ENCODE measurements at places on chromosomes 3 and 15.

DNA sequence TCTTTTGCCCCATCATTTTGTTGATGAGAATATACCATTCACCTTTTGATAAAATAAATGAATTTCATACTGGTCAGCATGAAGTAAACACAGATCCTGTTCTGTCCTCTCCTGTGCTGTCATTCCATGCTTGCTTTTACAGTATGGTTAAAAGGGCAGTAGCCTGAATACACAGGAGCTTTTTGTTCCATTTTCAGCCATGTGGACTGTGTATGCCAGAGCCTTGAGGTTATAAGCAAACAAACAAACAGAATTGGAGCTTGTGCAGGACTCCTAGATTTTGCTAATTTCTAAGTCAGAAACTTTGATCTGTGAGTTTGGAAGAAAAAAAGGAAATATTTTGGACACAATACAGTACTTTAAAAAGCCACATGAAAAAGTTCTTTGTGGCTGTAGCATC lies 91.9 kb downstream of the LRRC28 start:
- DNase-seq = no peak

- peak; percentile 83 for DNase-seq
Observed at GRCh38 chr15:89556413-89557262, 18.6 kb upstream of the TICRR start.

- DNase-seq = no peak
Observed at GRCh38 chr3:161548301-161548700, 51.7 kb downstream of the OTOL1 start.

DNA sequence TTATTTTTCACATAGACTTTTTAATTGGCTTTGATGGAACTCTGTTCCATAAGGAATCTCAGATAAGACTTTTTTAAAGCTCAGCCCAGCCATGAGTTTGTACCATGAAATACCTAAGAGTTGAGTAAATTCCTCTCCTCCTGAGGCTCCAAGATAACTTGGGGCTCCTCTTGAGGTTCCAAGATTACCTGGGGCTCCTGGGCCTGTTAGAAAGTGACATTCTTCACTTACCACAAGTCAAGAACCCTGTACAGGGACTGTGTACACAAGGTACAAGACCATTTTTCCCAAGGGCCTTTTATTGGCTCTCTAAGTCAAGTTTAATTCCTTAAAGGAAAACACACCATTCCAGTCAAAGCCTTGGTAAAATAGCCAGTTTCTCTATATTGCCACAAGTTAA lies 111.3 kb upstream of the PRR20G start:
- no peak for DNase-seq

- DNase-seq = no peak
Observed at GRCh38 chr15:57411945-57412768, 35.9 kb downstream of the CGNL1 start.

GRCh38 chr15:92906020-92906419 lies 5.9 kb downstream of the CHD2 start:
- no peak for DNase-seq

DNA sequence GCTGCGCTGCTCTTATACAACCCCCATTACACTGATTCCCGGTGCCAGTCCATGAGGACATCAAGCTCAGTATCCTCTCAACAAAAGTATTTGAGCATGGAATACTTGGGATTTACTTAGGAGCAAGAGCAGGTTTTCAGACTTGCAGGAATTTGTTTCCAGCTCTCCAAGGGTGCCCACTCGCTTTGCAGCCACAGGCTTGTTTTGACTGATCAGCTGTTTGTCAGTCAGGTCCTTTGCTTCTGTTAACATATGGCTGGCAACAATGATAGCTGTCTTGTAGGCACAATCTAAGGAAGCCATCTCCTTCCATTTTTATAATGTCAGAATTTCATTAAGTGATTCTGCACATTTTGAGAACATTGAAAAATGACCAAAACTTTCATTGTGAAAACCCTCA lies 38.2 kb upstream of the MCF2L2 start:
- DNase-seq = no peak

GRCh38 chr3:169668072-169668956 lies 4.8 kb upstream of the MECOM start:
- DNase-seq = peak; percentile 53

DNA sequence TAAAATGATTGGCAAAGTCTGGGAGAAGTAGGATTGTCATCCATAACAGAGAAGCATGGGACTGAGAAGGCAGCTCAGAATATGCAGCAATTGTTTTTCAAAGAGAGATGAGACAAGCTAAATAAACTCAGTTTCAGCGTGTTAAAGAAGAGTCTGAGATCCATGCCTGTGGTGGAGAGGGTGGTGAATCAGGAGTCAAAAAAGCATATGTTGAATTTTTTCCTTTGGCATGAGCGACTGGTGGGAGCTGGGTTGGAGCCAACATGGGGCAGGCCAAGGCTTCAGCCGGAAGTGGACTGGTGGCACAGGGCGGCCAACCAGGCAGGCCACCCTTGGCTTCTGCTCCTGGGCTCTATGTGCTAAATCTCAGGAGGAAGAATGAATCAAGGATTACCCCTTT lies 102.0 kb downstream of the SST start:
- DNase-seq = no peak

DNA sequence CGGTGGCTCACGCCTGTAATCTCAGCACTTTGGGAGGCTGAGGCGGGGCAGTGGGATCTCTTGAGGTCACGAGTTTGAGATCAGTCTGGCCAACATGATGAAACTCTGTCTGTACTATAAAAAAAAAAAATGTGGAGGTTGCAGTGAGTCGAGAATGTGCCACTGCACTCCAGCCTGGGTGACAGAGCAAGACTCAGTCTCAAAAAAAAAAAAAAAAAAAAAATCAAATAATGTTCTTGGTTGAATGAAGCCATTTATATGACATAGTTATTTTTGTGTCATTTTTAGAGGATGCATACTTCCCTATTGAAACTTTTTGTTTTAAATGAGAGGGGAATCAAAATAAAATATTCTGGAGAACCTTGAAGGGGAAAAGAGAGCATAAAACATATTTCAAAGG lies 3.1 kb downstream of the HMCES start:
- no peak for DNase-seq

DNA sequence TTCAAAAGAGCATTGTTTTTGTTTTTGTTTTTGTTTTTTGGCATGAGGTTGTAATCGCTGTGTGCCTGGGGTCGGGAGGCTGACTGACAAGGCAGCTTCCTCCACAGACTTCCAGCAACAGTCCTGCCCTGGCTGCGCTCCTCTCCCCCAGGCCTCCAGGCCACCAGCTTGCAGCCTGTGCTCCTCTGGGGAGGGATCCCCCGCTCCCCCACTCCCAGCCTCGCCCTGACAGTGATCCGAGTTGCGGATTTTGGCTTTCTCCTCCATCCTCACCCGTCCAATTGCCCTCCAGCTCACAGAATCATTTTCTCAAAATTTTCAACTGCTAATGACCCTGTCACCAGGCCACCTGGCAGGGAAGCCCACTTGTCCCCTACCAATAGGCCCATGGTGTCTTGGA lies 36.5 kb upstream of the PCSK6 start:
- no peak for DNase-seq

DNA sequence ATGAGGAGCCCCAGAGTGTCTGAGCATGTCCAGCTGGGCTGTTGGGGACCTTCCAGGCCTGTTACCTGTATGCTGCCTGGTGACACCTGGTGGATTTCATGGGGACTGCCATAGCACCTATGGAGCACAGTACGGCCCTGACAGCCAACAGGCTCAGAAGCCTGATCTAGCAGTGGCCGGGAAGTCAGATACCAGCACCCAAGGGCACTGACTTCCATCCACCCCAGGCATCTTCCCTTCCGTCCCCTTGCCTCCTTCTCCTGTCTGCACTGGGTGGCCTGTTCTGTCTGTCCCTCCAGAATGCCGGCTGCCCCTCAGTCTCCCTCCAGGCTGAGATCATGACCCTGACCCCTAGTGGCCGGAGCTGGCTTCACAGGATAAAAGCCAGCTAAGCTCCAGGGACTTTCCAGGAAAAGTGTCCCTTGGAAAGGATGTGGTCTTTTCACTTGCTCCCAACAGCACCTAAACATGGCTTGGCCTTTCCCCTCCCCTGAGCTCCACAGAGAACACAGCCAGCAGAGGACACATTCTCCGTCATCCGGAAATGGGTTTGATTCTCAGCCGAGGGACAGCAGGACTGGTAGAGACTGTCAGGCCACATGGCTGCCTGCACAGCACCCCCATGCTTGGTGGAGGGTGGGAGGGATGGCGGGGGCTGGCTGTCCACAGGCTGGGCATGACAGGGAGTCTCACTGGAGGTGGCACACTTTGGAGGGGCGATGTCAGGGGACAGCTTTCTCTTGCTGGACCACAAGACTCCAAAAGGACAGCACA lies 9.5 kb downstream of the RPS17 start:
- DNase-seq = peak; percentile 60

GRCh38 chr15:73946046-73946721 lies 19.9 kb downstream of the LOXL1 start:
- no peak for DNase-seq

DNA sequence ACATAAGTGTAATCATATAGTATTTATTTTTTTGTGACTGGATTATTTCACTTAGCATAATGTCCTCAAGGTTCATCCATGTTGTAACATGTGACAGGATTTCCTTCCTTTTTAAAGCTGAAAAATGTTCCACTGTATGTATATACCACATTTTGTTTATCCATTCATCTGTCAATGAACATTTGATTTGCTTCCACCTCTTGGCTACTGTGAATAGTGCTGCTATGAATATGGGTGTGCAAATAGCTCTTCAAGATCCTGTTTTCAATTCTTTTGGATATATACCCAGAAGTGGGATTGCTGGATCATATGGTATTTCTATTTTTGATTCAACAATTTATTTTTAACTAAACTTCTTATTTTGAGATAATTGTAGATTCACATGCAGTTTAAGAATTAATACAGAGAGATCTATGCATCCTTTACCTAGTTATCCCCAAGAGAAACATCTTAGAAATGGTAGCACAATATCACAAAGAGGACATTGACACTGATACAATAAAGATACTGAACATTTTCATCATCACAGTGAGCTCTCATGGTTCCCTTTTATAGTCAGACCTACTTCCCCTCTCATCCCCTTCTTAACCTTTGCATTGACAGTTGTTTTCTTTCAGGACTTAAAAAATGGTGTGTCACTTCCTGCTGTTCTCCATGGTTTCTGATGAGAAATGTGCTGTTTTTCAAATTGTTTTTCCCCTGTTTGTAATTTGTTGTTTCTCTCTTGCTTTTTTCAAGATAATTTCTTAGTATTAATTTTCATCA lies 90.1 kb downstream of the SATB1 start:
- DNase-seq = no peak

DNA sequence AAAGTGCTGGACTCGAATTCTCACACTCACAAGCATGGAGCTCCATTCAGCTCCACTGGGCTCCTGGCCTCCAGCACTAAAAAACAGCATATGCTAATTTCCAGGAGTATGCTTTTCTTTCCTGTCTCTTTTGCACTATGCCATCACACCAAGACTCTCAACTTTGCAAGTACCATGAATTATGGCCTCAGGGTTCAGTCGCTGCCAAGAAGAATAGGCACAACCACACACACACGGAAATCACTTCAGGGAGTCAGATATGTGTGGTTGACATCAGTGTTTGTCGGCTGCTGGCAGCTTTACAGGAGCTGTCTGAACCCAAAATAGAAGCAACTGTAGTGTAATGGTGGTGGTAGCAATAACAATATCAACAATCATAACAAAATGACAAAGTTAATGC lies 305.0 kb upstream of the SLCO3A1 start:
- DNase-seq = peak; percentile 12

DNA sequence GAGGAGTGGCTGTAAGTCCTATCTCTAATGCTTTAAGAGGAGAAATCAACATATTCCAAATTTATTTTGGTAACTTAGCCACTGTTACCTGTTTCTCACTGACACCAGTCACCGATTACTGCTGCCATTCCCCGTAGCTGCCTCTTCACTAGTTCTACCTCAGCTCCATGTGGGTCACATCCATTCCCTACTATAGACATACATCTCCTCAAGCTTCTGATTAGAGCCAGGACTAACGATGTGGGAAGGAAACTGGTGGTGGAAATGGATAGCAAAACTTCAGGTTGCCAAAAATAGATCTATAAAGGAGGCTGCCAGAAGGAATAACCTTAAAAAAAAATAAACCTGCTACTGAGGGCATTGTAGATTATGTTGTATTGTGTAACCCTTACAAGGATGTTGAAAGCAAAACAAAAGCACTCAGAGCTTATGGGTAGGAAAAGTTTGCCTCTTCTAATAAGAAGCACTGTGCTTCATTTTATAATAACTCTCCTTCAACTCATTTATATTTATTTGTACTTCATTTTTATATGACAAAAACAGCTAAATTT lies 56.0 kb downstream of the KAT2B start:
- DNase-seq = peak; percentile 32

- no peak for DNase-seq
Observed at GRCh38 chr3:37590328-37591079, 271.2 kb upstream of the CTDSPL start.

DNA sequence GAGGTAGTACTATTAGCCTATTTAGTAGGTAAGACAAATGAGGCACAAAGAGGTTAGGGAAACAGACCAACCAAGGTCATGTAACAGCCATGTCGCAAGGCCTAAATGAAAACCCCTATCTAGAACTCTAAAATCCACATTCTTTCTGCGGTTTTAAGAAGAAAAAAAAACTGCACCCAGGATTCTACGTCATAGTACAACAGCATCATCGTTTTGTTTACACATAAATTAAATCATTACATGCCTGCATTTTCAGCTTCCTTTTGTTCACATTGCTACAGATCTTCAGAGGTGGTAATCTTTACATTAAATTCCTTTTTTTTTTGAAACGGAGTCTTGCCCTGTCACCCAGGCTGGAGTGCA lies 548 bp upstream of the PSMD6 start:
- DNase-seq = peak; percentile 36

GRCh38 chr3:61181874-61182273 lies 69.4 kb downstream of the FHIT start:
- peak; percentile 81 for DNase-seq

DNA sequence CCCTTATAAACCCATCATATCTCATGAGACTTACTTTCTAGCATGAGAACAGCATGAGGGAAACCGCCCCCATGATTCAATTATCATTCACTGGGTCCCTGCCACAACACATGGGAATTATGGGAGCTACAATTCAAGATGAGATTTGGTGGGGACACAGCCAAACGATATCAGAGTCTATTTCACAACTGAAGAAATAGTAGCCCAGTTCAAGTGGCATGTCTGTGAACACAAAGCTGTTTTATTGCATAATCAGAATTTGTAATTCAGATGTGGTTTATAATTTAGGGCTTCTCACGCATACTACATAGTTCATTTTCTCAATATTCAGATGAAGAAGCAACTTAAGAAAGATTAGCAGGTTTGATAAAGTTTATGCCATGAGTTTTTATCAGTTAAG lies 1188.0 kb upstream of the ALCAM start:
- DNase-seq = no peak

GRCh38 chr15:40440743-40441564 lies at the start of gene BAHD1:
TSS of gene BAHD1 (plus strand) at chr15:40440953. CDS start at chr15:40458465, 17,512 bp downstream.
- peak; percentile 91 for DNase-seq

DNA sequence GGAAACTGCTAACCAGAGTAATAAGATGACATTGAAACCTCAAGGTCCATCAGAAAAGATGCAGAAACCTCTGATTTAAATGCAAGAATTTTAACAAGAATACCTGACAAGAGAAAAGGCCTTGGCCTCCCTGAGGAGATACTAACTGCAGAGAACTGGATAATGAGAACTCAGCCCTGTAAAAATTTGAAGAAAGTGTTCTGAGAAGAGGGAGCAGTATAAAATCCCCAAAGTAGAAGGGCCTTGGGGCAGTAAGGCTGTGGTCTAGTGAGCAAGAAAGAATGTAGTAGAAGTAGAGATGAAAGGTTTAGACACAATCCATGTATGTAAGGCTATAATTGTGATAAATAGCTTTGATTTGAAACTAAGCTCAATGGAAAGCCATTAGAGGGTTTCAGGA lies 394.1 kb downstream of the ZBBX start:
- no peak for DNase-seq

GRCh38 chr15:52254391-52254790 lies 41.2 kb downstream of the MYO5C start:
- DNase-seq = no peak

Measured in fibroblast of lung (primary cell).